ENCODE measurements at places on chromosomes 1 and 21. TPM values are rescaled to one million over a fixed set of nuclear protein-coding genes. Genes with fewer than 3 reads are reported as not detected.

Gene SPRR2E
- polyA plus RNA-seq = not detected

Gene MYBPH
- 231 TPM for polyA plus RNA-seq

Gene TCP10L
- 1.0 TPM for polyA plus RNA-seq

Gene SPATA1
- polyA plus RNA-seq = 0.96 TPM

Gene CREG1
- polyA plus RNA-seq = 37.6 TPM

Gene PCAT6
- 2.3 TPM for polyA plus RNA-seq

Gene NEGR1
- 12.2 TPM for polyA plus RNA-seq

Gene CD5L
- not detected for polyA plus RNA-seq

Gene OR2T2
- not detected for polyA plus RNA-seq
